Activated CD4-positive, alpha-beta T cell treated with anti-CD3 and anti-CD28 coated beads, Interleukin-2, amount 10 ng/mL, durations not matched to agents 24 days and 14 days (primary cell): ENCODE measurements at places on chromosomes 1 and 21. TPM values are rescaled to one million over a fixed set of nuclear protein-coding genes. Genes with fewer than 3 reads are reported as not detected.
A peak's percentile ranks its signal among the peaks of the same experiment; 100 is the strongest.

Gene IL24
- 5.1 and 5.9 TPM in 2 replicates for total RNA-seq

Gene C8A
- total RNA-seq, result not detected in 2 replicates

Gene NFASC
- 0.17 and 0.21 TPM in 2 replicates for total RNA-seq

Gene FAM229A
- 4.2 and 4.4 TPM in 2 replicates for total RNA-seq

Gene LRRN2
- total RNA-seq, result 0.05 TPM in 1 of 2 replicates, not detected in the other

Gene BCL10
- 25.5 and 27.8 TPM in 2 replicates for total RNA-seq

Gene SPRR2G
- total RNA-seq, result not detected in 2 replicates

Gene SPATA46
- total RNA-seq, result not detected in 2 replicates

Gene GJB3
- not detected in 2 replicates for total RNA-seq

- peak; percentile 93 for DNase-seq
Observed at GRCh38 chr1:204162494-204163074, 3.6 kb downstream of the REN start.

- no peak for DNase-seq
Observed at GRCh38 chr21:25176637-25177412, 430.5 kb downstream of the MRPL39 start.

DNA sequence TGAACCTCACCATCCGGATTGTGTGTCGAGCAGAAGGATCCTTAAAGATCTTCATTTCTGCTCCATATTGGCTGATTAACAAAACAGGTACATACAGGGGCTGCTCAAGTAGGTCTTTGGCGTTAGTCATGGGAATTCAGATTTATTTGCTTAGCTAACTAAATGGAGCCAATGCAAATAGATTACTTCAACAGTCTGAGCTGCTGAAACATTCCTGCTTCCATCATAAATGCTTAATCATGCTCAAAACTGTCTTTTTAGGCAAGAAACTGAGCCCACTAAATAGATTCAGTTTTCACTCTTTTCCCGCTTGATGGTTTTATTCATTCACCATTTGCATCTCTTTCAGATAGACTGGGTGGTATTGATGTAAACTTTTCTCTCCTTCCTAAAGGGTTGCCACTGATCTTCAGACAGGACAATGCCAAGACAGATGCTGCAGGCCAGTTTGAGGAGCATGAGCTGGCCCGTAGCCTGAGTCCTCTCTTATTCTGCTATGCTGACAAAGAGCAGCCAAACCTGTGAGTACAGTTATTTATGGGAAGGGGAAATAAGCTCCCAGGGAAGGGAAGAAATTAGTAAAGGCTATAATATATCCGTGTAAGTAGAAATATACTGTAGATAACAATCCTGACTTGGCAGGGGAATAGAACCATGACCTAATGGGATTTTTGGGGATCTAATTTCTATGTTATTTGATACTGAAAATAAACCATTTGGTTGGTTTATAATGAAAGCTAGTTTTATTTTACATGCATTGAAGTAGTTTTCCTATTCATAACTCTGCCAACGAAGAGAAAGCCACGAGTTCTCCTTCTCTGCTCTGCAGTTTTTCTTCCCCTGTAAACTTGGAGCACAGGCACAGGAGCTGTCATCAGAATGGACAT, 126.4 kb downstream of the VPS13D start:
- DNase-seq, result no peak

DNA sequence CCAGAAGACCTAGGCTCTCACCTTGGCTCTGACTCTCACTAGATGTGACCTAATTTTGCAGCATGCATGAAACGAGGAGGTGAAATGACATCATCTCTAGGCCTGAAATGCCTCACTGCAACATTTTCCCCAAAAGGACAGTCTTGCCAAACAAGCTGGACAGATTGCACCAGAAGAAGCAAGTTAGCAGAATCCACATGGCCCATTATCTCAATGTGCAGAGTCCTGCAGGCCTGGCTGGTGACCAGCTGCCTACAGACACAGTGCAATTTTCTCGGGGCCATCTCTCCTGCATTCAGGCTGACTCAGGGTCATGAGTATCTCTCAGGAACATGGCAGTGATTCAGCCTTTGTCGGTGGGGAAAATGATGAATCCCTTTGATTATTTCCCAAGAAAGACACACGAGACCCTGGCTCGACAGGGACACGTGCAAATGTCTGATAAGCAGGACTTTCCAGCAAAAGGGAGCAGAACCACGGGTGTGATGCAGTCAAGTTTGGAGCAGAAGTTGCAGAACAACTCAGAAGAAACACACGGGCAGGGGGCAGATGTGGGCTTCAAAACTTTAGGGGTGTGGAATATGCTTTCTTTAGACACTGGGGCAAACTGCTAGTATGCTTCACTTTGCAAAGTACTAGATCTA, 38.7 kb downstream of the TRIM67 start:
- DNase-seq, result no peak

GRCh38 chr21:42340187-42341050, 10.4 kb downstream of the TFF2 start:
- no peak for DNase-seq

GRCh38 chr1:114154146-114154962, 685 bp upstream of the SYT6 start:
- DNase-seq, result no peak

GRCh38 chr1:220045356-220046051, 801 bp downstream of the EPRS1 start:
- peak; percentile 65 for DNase-seq

- no peak for DNase-seq
Observed at GRCh38 chr1:205928317-205928716, 14.9 kb downstream of the SLC26A9 start.

DNA sequence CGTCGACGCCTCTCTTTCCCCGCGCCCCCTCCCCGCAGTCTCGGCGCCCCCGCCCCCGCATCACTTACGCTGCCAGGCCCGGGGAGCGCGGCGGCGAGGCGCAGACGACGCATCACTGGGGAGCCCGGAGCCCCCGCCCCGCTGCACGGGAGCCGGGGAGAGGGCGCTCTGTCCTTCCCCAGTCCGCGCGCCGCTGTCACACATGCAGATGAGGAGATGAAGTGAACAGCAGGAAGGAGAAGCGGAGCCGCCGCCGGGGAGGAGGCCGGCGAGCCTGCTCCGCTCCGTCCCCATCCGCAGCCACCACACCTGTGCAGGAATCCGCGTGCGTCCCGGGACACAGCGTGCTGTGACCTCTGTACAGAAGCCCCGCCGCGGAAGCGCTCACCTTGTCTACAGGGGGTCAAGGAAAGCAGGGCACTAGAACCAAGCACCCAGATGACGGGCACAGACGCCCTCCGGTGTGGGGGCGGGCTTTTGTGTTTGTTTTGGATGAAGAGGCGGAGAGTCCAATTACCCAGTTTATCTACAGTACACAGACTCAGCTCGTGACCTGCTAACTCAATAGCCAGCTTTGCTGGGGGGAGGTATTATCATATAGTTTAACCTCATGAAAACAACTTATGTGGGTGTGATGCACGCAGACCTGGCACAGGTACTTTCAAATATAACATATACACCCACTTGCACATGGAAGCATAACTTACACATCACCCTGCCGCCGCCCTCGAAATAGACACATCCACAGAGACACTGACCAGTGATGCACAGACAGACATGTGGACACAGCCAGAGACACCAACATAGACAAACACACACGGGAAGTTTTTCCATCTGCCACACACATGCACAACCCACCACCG, 12.4 kb downstream of the KLHDC8A start:
- peak; percentile 82 for DNase-seq

- peak; percentile 58 for DNase-seq
Observed at GRCh38 chr1:198253668-198254067, 96.9 kb downstream of the NEK7 start.

DNA sequence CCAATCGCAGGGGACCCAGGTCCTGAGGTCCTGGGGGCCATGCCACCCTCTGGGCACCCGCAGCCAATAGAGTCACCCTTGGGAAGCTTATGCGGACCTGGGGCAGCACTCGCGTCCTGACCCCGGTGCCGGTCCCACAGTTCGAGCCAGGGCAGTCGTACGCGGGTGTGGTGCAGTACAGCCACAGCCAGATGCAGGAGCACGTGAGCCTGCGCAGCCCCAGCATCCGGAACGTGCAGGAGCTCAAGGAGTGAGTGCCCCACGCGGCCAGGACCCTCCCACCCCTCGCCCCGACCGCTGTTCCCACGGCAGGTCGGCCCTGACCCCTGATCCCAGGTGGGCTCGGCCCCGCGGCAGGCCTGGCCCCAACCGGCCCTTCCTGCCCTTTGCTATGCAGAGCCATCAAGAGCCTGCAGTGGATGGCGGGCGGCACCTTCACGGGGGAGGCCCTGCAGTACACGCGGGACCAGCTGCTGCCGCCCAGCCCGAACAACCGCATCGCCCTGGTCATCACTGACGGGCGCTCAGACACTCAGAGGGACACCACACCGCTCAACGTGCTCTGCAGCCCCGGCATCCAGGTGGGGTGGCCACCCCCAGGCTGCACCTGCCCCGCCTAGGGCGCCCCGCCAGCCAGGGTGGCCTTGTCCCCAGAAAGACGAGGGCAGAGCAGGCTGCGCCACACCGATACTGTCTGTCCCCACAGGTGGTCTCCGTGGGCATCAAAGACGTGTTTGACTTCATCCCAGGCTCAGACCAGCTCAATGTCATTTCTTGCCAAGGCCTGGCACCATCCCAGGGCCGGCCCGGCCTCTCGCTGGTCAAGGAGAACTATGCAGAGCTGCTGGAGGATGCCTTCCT, 20.5 kb downstream of the COL6A1 start:
- no peak for DNase-seq

DNA sequence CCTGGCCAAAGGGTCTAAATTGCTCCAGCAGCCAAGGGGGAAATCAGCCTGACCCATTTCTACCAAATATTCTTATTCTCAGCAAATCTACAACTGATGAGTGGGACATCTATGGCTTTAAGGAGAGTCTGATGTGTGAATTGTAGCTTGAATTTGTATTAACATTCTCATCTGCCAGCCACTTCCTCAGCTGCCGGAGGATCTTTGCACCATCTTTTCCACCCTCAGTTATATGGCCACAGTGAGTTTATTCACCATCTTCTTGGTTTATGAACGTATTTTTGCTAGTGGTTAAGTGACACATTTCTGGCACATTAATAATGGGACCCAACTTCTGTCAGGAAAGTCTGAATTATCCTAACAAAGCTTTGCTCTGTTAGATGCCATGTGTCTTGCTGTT, 69.6 kb downstream of the COLGALT2 start:
- no peak for DNase-seq

DNA sequence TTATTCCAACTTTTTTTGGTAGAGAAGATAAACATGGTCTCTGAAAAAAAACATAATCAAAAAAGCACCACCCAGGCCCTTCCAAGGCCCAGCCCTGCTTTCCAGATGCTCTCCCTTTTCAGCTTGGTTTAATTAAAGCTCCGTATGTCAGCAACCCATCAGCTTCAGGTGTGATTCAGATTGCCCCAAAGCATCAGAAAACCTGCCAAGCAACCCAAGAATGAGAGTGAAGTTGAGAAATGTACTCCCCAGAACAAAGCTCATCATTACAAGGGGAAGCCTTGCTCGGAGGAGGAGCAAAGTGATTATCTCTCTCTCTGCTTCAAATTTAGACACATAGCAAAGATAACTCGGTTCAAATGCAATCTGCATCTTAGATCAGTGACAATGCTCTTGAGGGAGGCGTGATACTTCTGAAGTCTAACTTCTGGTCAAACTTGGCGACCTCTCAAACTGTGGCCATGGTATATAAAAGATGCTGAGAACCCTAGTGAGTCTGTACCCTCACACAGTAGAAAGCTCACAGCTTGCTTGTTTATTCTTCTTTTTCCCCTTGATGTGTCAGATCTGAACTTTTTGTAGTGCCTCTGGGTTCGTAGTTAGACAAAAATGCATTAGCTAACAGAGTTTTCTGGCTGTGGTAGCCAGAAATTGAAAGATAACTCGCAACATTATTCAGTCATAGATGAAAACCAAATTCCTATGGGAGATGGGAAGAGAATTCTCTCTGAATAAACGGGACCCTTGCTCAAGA, 63.3 kb upstream of the ZC3H11B start:
- no peak for DNase-seq

DNA sequence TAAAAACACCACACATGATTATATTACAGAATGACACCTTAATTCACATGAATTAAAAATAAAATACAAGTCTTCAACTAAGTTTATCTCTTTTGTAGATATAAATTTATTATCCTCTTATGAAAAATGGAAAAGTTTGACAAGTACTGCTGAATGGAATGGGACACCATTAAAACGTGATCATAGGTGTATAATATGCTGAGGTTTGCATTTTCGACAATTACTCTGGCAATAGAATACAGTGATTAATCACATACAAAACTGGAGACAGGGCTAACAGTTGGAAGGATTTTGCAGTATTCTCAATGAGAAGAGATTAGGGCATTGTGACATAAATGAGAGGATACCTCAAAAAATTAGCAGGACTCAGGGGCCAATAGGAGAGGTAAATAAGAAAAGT, 17.1 kb upstream of the PLPPR4 start:
- no peak for DNase-seq

DNA sequence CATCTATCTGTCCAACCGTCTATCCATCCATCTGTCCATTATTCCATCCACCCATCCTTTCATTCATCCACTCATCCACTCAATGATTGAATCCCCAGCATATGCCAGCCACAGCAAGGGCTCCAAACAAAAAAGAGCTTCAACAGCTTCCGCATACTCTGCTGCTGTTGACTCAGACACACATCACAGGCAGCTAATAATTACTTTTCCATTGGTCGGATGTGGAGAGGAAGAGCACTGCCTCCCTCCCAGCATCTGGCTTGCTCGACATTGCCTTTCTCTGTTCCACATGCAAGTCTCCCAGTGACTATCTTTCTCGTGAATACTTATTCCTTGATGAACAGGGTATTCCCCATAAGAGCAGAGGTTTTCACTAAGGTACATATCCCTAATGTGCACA, 176.5 kb downstream of the HIVEP3 start:
- no peak for DNase-seq

- DNase-seq, result peak; percentile 83
Observed at GRCh38 chr1:88890791-88891317, 513 bp downstream of the GTF2B start.

- no peak for DNase-seq
Observed at GRCh38 chr1:115411371-115412063, 73.5 kb upstream of the NGF start.
